Neural crest cell (in vitro differentiated cells): ENCODE measurements at places on chromosomes 2 and 18.

- DNase-seq = no peak
These were observed 255.3 kb downstream of the PDE11A start for GRCh38 chr2:177817300-177817699.

GRCh38 chr2:237538001-237538720, 28.2 kb upstream of the PRLH start:
- no peak for DNase-seq

DNA sequence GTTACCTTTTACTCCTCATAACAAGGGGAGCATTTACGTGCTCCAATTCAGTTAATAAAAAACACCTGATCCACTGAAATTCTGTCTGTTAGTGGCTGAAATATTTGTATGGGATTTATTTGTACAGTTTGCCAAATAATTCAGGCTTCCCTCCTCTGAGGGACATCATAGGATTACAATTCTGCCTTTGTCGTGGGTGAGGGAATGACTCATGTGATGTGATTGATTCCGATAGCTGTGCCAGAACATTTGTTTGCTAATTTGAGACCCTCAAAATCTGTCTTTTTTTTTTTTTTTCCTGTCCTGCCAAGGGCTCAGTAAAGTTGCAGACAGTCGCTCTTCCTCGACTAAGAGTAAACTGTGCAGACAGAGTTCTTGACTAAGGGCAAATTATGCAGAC, 612.6 kb upstream of the CDH2 start:
- DNase-seq = no peak

- no peak for DNase-seq
These were observed 1257.8 kb upstream of the NRXN1 start for GRCh38 chr2:52289741-52290140.

DNA sequence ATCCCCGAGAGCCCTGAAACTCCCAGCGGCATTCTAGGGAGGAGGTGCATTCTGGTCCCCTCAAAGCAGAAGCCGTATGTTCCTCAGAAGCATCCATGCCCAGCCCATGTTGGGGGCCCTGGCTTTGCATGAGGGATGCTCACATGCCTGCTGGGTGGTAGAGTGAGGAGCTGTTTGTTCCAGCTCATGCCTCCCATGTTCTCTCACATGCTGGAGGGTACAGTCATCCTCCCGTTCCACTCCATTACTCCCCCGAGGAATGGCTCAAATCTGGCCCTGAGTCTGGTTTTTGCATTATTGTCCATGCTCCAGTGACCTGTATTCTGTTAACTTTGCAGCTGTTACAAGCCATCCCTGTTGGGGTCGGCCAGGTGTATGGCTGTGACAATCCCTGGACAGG, 24.1 kb downstream of the SLC14A2 start:
- DNase-seq = no peak

DNA sequence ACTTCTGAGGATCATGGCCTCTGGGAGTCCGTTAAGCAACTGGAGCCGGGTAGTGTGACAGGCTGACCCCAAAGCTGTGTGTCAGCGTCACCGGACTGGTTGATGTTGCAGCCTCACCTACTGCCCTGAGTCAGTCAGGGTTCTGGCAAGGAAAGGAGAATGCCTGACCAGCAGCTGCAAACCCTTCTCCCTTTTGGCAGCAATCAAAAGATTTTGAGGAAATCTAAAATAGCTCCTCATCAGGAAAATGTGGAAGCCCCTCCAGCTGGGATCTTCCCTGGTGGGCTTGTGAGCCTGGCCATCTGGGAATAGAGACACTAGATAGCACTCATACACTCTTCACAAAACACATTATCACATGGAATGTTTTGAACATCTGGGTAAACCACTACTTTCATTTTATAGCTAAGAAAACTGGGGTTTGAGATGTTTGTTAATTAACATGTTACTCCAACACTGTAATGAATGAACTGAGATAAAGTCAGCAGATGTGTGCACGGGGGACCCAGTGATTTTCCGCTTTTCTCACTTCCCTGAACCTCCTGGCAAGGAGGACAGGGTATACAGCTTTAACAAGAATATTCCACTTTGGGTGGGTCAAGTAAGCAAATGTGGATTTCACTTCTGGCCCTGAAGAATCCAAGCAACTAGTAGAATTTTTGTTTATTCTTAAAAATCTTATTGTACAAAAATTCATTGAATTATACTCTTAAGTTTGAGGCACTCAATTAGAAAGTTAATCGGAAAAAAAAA, 24.7 kb downstream of the CLUL1 start:
- DNase-seq = no peak

DNA sequence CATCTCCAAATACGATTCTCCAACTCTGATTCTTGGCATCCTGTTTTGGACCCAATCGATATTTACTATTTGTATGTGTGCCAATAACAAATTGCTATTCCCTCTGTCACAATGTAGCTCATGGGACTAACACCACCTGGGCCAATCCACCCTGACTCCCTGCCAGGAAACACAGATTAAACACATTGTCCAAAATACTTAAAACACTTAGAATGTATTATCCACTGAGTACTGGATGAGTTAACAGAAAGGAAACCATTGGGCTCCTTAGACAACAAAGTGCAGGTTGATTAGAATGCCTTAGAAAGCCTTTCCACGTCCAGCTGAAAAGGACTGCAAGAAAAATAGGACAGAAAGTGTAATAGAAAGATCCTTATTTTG, 79.4 kb upstream of the ARHGAP28 start:
- no peak for DNase-seq

DNA sequence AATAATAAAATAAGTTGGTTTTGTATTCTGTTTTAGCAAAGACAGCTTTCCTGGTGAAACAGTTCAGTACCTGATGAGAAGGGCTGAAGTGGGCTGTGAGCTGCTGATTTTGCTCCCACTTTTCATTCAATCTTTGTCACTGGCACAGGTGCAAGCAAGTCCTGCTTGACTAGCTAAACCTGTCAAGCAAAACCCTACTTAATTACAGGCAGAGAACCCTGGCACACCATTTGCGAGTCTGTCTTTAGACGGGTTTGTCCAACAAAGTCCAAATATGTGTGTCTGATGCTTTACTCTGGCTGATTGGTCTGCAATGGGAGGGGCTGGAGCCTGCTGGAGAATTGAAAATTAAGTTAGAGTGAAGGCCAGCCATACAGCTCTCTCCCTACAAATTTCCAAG, 267.2 kb downstream of the EPHA4 start:
- no peak for DNase-seq

DNA sequence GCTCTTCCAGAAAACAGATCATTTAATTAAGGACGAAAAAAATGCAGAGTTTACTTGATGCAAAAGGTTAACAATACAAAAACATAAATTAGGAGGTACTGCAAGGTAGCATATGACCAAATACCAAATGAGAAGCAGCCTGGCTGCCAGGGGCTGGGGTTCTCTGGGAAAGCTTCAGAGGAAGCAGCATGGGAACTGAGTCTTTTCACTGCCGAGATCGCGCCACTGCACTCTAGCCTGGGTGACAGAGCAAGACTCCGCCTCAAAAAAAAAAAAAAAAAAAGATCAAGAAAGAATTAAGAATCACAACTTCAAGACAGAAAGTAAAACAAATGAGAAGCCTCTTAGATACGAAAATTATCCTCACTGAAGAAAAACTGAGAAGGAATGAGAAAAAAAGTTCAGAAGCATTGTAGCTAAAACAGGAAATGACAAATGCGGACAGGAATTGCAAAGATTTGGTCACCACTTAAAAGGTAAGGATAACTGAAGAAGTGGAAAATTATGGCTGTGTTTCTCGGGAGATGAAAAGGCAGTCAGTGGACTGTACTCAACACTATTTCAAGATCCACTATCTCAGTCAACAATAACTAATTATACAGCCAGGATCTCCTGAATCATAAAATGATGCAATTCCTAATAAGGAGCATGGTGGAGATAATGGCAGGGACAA, 4.3 kb downstream of the SEPTIN10 start:
- DNase-seq = no peak

DNA sequence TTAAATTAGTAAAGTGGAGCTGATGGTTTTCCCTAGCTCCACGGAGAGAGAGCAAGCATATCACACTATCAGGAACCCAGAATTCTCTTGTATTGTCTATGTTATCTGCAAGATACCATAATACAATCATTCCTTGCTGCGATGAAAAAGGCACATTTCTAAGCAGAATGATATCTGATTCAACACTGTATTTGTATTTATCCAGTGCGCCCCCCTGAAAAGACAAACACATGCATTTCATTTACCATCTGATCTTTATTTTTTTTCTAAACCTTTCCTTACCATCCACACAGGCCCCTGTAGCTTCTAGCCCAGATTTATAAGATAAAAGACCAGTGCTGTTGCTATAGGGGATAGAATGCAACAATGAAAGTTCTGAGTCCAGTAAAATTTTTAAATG, 420.6 kb downstream of the TDRD15 start:
- DNase-seq = no peak

DNA sequence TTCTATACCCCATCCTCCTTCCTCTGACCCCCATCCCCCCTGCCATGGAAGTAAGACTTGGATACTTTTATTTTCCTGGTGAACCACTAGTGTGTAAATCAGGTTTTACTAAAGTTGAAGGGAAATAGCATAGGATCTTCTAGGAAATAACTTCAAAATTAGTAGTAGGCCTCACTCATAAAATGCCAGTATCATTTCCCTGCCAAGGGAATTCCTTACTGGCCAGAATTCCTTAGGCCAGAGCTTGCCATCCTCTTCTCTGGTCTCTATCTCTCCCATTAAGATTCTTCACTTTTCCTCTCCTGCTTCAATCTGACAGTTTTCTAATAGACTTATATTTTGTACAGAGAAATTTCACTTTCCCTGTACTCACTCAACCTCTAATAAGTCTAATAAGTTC, 322.8 kb upstream of the TANK start:
- DNase-seq = no peak
